ENCODE measurements at places on chromosomes 6 and 20.

DNA sequence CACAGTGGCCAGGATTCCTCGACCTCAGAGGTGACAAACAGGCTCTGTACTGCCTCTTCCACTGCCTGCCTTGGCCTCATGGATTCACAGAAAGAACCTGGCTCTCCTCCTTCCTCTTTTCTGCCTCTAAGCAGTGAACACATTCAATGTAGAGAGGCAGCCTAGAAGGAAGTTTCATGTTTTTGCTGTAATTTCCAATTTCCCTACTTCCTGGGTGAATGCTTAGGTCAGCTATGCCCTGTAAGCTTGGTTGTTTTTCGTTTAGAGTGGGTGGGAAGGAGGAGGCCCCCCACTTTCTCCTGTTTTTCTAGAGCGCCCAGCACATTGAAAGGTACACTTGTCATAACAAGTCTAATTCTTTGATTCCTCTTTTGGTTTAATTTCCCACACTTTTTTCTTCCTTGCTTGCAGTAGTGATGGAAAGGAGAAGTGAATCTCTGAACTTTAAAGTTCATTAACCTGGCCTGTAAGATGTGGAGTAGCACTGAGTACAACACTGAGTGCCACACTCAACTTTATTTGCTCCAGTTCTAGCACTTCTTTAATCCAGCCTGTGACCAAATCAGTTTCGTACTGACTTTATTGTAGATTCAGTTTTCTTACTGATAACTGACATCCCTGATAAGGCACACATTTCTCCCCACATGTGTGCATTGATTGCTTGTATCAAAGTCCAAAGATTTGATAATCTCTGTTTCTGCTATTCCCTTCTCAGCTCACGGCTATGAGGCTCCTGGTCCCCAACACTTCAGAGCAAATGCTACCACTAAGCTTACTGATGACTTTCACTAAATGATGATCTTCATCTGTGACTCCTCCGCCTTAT is 100.0 kb upstream of the MAN1A1 start:
- DNase-seq: no peak

DNA sequence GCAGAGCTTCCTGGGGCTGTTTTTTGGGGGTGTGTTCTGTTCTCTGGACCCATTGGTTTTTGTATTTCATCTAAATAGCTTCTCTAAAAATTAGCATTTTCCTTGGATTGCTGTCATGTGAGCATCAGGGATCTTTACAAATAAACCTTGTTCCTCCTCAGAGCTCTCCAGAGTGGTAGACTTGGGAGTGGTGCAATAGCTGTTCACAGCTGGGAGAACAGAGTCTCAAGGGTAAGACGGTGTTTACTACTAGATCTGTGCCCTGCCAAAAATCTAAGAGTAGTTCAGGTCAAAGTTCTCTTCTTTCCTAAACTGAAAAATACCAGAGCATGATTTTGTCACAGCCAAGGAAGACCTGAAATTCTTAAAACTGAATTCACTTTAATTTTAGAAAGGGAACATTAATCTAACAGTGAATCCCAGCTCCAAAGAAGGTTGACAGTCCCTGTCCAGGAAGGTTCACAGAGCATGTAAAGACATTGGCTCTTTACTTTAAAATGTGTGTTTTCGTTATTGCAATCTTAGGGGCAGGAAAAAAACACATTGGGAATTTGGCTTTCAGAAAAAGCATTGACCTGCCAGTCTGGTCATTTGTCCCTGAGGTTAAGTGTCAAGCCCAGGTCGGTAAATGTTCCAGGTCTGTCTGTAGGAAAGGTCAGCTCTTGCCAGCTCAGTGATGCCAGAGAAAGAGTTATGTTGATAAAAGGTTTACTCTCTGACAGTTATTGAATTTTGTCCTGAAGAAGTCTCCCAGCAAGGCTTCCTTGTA is 43.3 kb downstream of the VAPB start:
- no peak for DNase-seq

DNA sequence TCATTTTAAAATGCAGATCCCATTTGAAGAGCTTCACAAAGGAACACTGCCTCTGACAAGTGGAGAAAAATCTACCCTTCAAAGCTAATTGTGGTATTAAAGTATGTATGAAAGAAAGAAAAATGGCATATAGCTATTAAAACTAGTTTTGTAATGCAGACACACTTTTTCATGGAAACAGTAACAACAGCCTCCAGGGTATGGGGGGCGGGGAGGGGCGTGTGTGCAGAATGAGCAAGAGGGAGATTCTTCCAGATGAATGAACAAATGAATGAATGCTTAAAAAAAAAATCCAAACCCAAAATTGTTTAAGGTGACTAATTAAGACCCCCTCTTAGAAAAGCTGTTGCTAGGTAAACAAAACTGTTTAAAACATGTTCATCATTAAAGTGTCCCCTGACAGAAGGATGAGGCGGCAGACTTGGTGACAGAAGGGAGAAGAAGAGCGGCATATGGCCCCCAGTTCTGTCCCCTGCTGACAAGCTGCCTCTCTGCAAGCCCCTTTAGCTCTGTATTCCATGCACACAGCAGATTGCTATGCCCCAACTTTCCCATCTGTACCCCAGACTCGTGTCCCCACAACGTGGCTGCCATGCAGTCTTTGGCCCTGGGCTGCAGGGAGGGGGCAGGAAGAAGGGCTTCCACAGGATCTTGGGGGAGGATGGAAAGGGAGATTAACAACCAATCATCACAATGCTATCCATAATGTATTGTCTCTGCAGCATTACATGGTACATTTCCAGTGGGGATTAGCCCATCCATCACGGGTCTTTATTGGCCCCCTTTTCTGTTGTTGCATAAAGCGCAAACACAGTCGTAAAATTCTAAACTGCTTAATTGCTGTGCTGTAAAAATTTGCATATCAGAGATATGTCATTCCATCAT is 108.4 kb upstream of the OLIG3 start:
- no peak for DNase-seq

DNA sequence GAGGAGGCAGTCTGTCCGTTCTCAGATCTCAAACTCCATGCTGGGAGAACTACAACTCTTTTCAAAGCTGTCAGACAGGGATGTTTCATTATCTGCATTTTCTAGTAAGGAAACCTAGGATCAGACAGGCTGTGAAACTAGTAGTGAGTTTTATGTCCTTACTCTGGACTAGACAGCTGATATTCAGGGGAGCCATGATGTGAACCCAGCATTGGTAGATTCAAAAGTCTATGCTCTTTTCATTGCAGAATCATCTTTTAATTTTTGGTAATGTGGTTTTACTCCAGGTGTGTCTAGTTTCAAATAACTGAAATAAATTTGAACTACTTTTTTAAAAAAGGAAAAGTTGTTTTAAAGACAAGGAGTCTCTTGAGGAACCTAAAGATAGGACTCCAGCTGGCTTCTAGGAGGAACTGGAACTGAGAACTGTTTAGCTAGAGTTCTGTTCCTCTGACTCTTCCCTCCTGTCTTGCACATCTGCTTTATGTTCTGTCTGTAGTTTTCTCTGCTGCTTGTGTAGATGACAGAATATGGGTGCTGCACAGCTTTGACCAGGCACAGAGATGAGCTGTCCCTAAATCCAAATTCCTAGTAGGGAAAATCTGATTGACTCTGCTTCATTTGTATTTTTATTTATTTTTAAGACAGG is 27.8 kb upstream of the RNF144B start:
- DNase-seq: no peak

GRCh38 chr20:59183751-59184150 is 20.1 kb downstream of the ZNF831 start:
- DNase-seq: no peak

GRCh38 chr6:121810158-121811032 is 374.9 kb downstream of the GJA1 start:
- no peak for DNase-seq

DNA sequence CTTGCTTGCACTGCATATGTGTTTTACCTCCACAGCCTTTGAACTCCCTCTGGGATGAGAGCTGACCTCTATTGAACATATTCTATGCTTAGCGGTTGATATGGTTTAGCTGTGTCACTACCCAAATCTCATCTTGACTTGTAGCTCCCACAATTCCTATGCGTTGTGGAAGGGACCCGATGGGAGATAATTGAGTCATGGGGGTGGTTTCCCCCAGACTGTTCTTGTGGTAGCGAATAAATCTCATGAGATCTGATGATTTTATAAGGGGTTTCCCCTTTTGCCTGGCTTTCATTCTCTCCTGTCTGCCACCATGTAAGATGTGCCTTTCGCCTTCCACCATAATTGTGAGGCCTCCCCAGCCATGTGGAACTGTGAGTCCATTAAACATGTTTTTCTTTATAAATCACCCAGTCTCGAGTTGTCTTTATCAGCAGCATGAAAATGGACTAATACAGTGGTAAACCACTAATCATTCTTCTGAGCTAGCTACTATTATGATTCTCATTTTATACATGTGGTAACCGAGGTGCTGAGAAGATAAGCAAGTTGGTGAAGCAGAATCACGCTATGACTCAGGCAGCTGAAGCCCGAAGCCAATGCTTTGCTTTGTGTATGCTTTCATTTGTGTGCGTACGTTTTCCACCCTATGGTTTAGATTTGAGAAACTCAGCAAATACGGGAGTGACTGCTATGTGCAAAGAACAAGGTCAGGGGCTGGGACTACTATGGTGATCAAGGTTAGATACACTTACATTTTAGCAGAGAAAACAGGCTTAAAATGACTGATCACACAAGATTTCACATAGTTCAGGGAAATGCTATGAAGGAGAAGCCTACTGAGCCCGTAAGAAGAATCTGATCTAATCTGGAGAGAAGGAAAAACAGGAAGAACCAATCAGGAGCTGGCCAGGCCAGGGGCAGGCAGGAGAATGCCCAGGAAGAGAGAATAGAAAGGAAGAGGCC is 363.5 kb downstream of the ESR1 start:
- peak; percentile 25 for DNase-seq

- DNase-seq: no peak
These were observed 409.6 kb downstream of the MAFB start for GRCh38 chr20:40279390-40279789.

- no peak for DNase-seq
These were observed 14.2 kb downstream of the SLC13A3 start for GRCh38 chr20:46637020-46637419.

- no peak for DNase-seq
These were observed 200.2 kb upstream of the EYA4 start for GRCh38 chr6:133040803-133041419.

- no peak for DNase-seq
These were observed 184.7 kb upstream of the JARID2 start for GRCh38 chr6:15061180-15061641.

DNA sequence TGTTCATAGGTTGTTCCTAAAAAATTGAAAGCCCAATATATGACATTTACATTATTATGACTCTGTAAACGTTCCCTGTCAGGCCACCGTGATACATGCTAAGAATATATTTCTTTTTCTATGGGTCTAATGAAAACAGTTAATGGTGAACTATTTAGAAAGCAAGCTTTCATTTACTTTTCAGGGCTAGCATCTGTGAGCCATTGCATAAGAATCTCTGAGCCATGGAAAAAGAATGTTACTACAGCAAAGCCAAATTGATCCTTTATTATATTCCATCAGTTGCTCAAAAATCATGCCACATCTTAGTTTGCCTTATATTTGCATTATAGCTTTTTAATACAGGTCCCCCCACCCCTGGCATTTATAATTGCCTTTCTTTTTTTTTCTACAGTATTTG is 275.5 kb downstream of the ZFAND3 start:
- DNase-seq: no peak

GRCh38 chr6:134295953-134296553 is 21.9 kb downstream of the SGK1 start:
- DNase-seq: no peak

DNA sequence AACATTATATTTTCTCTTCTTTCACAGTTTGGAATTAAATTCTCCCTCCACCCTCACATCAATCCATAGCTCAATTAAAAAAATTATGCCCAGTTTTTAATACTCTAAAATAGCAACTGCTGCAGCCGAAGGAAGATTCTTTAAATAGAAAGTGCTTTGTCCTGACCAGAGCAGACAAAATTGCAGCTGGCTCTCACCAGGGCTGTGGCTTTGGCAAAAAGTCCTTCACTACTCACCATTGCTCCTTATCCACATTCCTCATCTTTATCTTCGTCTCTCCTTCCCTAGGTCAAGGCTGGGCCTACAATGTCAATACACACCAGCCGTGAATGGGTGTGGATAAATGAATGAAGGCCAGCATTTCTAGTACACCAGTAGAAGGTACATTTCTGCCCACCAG is 107.9 kb upstream of the VGLL2 start:
- no peak for DNase-seq

GRCh38 chr6:141107591-141108160 is 1025.0 kb upstream of the GJE1 start:
- no peak for DNase-seq

- DNase-seq: no peak
These were observed 84.2 kb upstream of the ARG1 start for GRCh38 chr6:131488780-131489179.

DNA sequence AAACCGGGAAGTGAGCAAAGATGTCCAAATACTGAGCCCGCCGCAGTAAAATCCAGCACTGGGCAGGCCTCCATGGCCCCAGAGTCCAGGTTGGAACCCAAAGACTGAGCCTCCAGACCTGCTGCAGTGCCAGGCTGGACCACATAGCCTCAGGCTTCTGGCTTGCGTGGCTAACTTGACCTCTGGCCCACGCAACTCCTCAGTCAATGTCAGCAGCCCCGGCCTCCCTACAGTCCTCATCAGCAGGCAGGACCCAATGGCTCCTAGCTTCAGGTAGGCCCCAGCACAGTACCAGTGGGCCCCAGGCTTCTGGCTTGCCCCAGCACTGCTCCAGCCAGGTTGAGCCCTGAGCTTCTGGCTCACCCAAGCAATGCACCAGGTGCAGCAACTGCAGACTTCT is 245.1 kb upstream of the AFDN start:
- no peak for DNase-seq

DNA sequence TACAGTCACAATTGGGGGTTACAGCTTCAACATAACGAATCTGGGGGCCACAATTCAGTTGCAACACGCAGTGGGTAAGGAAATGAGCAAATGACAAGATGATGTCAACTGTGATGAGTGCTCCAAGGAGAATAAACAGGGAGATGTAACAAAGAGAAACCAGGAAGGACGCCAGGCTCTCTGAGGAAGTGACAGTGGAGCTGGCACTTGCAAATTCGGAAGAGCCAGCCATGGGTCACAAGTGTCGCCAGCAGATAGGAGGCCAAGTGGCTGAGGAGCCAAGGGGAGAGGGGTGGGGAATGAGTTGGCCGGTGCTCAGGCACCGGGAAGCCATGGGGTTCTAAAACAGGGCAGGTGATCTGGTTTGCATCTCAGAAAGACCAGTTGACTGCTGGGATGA is 136.4 kb downstream of the EYA2 start:
- DNase-seq: no peak

- no peak for DNase-seq
These were observed 72.7 kb downstream of the GINS1 start for GRCh38 chr20:25480156-25480555.

DNA sequence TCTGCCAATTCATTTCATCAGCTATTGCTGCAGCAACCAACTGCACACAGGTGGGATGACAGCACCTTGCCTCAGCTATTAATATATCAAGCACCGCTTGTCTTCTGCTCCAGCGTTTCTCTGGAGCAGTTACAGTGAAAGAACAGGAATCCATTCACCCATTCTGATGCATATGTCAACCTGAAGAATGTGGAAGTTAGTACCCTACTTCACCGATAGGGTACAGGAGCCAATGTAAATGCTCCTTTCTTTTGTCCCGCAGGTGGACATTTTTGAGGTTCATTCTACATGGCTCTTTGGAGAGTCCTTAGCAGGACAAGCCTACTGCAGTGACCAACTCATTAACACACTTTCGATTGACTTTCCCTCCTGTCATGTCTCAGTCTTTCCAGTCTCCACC is 139.9 kb upstream of the PRND start:
- no peak for DNase-seq

All from stimulated activated CD4-positive, alpha-beta T cell treated with anti-CD3 and anti-CD28 coated beads, Interleukin-1b, Interleukin-23, amount 100 ng/mL, for 4 hours (primary cell).